ENCODE measurements at places on chromosomes 2 and 18.

GRCh38 chr2:2656115-2657011, 325.3 kb upstream of the MYT1L start:
- DNase-seq: no peak

- DNase-seq: no peak
Observed at GRCh38 chr2:237487496-237487895, 445 bp downstream of the MLPH start.

DNA sequence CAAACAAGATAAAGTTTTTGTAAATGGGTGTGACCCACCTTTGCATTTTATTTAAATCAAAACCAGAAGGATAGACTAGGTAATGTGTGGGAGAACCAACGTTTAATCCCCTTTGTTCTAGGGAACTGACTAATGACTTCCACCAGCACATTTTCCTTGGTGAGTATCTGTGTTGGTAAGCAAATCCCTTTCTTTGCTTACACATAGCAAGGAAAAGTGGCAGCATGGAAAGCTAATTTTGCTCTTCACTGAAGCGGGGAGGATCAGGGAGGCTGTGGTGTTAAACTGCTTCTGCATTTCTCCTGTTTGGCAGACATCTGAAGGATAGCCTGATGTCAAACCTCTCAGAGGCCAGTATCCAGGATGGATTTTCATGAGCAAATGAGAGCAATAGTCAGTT, 331.1 kb downstream of the PTPRM start:
- no peak for DNase-seq

DNA sequence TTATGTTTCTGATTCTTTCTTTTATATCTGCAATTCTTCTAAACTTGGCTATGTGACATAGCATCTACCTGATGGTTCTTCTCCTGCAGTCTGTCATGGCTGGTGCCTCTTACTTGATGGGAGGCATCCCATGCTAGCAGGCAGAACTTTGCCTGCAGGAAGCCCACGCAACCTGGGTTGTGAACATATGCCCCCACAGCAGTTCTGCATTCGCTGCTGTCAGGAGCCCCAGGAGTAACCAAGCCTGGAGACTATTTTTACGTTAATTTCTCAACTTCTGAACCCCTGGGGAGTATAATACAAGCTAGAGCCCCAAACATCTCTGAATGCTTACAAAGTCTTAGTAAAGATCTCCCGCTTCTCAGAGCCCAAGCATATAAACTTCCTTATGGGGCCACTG, 12.1 kb downstream of the FAM168B start:
- DNase-seq: no peak

GRCh38 chr2:54691445-54692135, 31.9 kb upstream of the EML6 start:
- no peak for DNase-seq

DNA sequence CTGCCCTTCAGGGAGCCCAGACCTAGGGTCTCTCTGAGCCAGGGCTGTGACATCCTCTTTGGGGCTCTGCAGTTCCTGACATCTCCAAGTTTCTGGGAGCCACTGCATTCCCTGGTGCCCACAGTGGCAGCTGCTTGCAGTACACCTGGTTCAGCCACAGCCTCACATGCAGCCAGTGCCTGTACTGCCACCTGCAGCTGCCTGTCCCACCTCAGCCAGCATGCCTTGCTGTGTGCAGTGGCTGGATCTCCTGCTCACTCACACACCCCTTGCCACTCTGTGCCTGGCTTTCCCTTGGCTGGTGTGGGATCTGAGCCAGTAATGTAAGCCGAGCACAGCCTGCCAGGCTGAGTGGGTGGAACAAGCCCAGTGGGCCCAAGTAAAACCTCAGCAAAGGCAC, 1288.7 kb downstream of the CNTNAP5 start:
- DNase-seq: no peak

- no peak for DNase-seq
Observed at GRCh38 chr2:98554116-98554861, 54.0 kb downstream of the COA5 start.

GRCh38 chr2:210555555-210555954, 844 bp upstream of the CPS1 start:
- DNase-seq: no peak

DNA sequence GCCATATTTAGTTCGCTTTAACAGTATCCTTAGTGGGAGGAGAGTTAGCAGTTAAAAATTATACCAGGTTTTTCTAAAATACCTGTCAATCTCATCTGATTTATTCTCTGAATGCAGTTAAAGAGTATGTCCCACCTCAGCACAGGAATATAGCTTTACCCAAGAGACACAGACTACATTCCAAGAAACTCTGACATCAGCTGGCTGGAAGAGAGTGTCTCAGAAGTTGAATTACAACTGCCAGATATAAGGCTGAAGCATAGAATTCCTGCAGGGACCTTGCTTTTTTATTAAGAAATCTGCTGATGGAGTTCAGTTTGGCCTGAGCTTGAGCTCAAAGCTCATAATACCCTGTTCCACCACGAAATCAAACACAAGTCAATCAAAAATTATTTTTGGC, 25.4 kb upstream of the CNTNAP5 start:
- DNase-seq: no peak

- DNase-seq: no peak
Observed at GRCh38 chr18:30135938-30136337, 906.6 kb downstream of the DSC3 start.

DNA sequence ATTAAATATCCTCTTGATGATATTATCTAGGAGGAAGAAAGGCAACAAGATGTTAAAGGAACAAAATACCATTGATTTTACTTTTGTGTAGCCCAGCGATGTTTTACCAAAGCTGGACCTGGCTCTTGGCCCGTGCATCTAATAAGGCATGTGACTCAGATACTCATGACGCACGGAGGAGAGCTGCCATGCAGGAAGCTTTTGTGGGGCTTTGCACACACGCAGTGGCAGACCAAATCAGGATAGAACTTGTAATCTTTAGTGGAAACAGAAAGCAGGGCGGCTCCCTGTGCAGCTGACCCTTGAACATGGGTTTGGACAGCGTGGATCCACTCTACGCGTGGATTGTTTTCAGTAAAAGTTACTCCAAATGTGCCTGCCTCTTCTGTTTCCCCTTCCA, 190.0 kb downstream of the NAPG start:
- DNase-seq: no peak

- no peak for DNase-seq
Observed at GRCh38 chr2:98800330-98801064, 69.6 kb upstream of the MGAT4A start.

GRCh38 chr2:98470851-98471255, 26.2 kb downstream of the INPP4A start:
- DNase-seq: no peak

DNA sequence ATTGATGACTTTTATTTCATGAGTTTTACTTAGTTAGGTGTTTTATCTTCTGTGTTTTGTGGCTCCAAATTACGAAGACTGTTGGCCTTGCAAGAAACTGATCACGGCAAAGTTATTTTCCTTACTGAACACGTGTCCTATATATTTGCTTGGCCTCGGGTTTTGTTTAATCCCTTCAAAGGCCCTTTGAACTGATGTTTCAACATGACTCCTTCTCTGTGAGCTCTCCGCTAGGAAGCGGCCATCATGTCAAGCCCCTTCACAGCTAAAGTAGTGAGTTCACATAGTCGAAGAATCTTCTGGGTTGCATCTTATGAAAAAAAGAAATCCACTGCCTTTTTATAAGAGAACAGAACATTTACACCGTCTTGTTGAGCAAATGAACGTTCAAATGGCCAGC, 159.3 kb downstream of the GBX2 start:
- DNase-seq: no peak

- DNase-seq: no peak
Observed at GRCh38 chr2:105634198-105634597, 110.5 kb upstream of the NCK2 start.

GRCh38 chr18:48051945-48052840, 121.7 kb upstream of the SMAD2 start:
- no peak for DNase-seq

GRCh38 chr2:18491577-18491976, 68.9 kb downstream of the RDH14 start:
- DNase-seq: no peak

DNA sequence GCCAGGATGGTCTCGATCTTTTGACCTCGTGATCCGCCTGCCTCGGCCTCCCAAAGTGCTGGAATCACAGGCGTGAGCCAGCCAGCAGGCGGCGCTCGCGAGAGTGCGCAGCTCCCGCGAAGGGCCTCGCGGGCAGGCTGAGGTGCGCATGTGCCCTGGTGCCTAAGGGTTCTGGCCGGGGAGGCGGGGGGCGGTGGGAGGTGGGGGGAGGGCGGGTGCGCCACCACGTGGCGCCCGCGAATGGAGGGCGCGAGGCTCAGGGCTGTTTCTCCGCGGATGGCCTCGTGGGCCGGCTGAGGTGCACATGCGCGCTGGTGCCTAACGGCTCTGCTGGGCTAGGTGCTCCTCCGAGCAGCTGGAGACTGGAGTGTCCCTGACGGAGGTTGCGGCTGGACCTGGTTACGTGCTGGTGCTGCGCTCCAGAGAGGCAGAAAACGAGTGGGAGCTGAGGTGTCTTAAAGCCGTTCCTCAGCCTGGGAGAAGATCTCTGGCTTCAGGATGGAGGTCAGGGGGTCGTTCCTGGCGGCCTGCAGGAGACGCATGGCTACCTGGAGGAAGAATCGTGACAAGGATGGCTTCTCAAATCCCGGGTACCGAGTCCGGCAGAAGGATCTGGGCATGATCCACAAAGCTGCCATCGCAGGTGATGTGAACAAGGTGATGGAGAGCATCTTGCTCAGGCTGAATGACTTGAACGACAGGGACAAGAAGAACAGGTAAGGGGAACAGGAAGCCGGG, at the start of gene ANKRD62:
TSS of gene ANKRD62 (plus strand) at position 324 of the 738 bp plus-strand sequence. CDS start at position 499, 175 bp downstream.
- DNase-seq: no peak

DNA sequence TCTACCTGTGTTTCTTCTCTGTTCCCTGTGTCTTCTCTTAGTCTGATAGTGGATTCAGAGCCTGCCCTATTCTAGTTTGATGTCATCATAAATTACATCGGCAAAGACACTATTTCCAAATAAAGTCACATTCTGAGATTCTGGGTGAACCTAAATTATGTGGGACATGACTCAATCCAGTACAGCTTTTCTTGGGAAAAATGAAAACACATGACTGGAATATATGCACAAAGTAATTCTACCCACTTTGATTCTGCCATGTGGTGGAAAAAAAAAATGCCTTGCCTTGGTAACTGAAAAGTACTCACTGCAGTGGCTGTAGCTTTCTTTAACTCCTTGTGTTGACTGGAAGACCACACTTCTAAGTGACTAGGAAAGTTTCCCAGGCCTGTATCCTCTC, 73.7 kb downstream of the LRATD1 start:
- DNase-seq: no peak

GRCh38 chr18:39462436-39462835, 1896.8 kb upstream of the CELF4 start:
- DNase-seq: no peak

DNA sequence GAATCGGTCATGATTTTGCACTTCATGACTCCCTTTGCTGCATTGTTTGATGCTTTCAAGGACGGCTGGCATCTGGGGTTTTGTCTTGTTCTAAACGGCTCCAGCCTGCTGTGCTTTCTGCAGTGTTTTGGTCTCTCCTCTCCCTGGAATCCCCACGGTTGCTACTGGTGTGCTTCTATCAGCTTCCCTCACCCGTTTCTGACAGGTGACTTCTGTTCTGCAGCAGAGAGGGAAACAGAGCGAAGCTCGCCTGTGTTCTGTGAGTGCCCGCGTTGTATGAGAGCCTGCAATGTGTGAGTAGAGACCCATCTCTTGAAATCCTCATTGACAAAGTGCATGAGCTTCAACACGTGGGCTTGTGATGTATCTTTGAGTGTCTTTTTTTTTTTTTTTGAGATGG, 102.8 kb downstream of the DCDC2C start:
- no peak for DNase-seq

- no peak for DNase-seq
Observed at GRCh38 chr18:31439807-31440325, 7.7 kb upstream of the DSG3 start.

DNA sequence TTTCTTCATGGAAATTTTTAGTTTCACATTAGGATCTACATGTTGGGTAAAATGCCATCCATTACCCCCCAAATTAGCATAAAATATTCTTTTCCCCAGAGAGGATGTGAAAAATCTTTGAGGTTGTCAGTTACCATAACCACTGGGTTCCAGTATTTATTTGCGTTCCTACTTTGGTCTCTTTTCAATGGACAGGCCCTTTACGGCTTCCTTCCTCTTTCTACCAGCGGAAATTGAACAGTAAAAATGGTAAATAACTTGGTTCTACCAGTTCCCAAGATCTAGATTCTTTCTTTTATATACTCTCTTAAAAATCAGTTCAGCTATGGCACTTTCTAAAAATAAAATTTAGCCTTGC, 169.2 kb upstream of the APCDD1 start:
- no peak for DNase-seq
